ENCODE measurements at places on chromosomes 3 and 15. TPM values are rescaled to one million over a fixed set of nuclear protein-coding genes. Genes with fewer than 3 reads are reported as not detected.

The KNG1 gene
- total RNA-seq, result 0.14 TPM

The TOP2B gene
- 83.4 TPM for total RNA-seq

The ATP13A5 gene
- 2.0 TPM for total RNA-seq

The ISL2 gene
- not detected for total RNA-seq

The QRICH1 gene
- total RNA-seq, result 83.9 TPM

The GUCA1C gene
- total RNA-seq, result not detected

- H3K27ac ChIP-seq, result no peak overlapping the region
- H3K4me1 ChIP-seq, result no peaks in the 10 kb centered on the region
- DNase-seq, result no peak
- H3K4me3 ChIP-seq, result no peak overlapping the region
- H3K36me3 ChIP-seq, result no peaks in the 10 kb centered on the region
Observed at GRCh38 chr3:140920029-140920428, 21.6 kb upstream of the SLC25A36 start.

- H3K4me1 ChIP-seq, result no peaks in the 10 kb centered on the region
- no peak overlapping the region for H3K4me3 ChIP-seq
- H3K27me3 ChIP-seq, result no peaks in the 10 kb centered on the region
- no peak overlapping the region for H3K27ac ChIP-seq
- no peak for DNase-seq
Observed at GRCh38 chr3:58835086-58835485, 168.5 kb upstream of the FAM3D start.

DNA sequence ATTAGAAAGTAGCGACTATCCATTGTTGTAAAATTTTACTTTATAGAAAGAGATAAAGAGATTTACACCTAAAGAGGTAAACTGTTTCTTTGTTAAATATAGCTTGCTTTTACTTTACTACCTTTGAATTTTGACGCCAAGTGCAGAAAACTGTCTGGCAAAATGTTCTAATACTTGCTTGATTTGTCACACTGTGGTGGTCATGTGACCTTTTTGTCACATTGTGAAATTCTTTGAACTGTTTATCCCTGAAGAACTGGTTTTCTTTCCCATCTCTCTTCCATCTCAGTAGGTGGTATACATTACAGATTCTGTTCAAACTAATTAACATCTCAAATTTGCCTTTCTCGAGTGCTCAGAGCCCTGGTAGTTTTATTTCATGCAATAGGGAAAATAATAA, 327.4 kb downstream of the NAALADL2 start:
- H3K27me3 ChIP-seq, result no peaks in the 10 kb centered on the region
- H3K36me3 ChIP-seq, result no peaks in the 10 kb centered on the region
- no peak overlapping the region for H3K27ac ChIP-seq
- H3K4me3 ChIP-seq, result no peak overlapping the region
- H3K4me1 ChIP-seq, result no peaks in the 10 kb centered on the region
- no peak for DNase-seq

DNA sequence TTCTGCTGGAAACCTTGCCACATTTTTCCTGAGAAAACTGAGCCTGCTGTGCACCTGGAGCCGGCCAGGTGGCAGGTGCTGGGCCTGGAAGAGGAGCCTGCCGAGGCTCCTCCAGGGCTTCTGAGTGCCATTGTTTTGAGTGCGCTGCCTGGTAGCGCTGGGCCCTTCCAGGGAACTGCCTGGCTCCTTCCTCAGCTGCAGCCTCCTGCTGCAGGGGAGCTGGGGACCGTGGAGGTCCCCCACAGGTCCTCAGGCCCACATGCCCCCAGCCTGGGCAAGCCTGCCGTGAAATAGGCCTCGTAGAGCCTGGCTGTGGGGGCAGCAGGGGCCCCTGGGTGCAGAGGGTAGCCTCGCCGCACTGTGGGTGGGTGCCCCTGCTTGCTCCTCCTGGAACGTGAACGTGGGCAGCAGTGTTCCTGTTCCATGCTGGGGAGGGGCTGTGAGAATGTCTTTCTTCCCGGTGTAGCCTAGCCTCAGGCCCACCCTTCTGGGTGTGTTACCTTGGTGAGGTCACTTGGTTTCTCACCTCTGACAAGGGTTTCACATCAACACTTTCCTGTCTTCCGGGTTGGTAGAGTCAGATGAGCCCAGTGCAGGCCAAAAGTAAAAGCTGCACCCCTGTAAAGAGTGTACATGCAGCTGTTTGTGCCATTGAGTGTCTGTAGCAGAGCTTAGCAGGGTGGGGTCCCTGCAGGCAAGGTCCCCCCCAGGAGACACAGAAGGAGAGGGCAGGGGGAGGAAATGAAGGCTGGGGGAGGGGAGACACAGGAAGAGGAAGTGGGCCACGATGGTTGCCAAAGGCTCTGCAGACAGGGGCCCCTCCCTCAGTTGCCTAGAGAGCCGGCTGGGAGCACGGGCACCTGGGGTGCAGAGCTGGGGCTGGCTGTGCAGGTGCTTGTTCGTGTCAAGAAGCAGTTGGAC, 34.5 kb downstream of the KLF13 start:
- H3K36me3 ChIP-seq, result no peaks in the 10 kb centered on the region
- peaks cover 98% of the 10 kb centered on the region for H3K4me1 ChIP-seq
- peak overlapping the region; percentile 92 for H3K27ac ChIP-seq
- peak; percentile 71 for DNase-seq
- H3K4me3 ChIP-seq, result peak overlapping the region; percentile 20

DNA sequence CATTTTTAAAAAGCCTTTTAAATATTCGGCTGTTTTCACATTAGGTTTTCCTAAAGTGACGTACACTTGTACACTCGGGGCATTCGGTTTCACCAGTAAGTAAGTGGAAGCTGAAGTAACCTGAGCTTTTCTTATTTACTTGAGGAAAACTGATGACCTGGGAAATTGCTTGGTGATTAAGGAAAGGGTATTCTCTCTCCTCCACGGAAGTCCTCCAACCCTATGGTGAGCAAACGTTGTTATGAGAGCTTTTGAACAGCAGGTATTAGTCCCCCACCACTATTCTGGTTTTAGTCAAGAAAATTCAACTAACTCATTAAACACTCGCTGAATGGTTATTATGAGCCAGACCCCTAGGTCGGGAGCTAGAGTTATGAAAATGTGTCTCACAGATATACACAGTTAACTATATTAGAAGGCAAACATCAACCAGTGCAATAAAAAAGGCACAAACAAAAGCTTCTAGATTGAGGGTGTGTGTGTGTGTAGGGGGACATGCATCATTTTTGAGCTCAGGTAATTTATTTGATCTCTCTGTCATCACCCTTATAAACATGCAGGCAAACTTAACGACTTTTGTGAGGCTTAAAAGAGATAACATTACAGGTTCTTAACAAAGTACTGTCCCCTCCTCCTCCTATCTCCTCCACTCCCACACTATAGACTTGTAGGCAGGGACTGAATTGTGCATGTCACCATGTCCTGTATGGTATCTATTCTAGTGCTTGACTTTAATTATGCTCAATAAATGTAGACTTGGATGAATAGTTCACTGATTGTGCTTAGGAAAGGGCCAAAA, 143.3 kb upstream of the MB21D2 start:
- H3K36me3 ChIP-seq, result no peaks in the 10 kb centered on the region
- no peak overlapping the region for H3K27ac ChIP-seq
- DNase-seq, result no peak
- no peaks in the 10 kb centered on the region for H3K4me1 ChIP-seq
- no peak overlapping the region for H3K4me3 ChIP-seq
